ENCODE measurements at places on chromosomes 6 and 20.

- no peak for DNase-seq
Observed at GRCh38 chr20:50501972-50502745, 8.0 kb upstream of the PTPN1 start.

DNA sequence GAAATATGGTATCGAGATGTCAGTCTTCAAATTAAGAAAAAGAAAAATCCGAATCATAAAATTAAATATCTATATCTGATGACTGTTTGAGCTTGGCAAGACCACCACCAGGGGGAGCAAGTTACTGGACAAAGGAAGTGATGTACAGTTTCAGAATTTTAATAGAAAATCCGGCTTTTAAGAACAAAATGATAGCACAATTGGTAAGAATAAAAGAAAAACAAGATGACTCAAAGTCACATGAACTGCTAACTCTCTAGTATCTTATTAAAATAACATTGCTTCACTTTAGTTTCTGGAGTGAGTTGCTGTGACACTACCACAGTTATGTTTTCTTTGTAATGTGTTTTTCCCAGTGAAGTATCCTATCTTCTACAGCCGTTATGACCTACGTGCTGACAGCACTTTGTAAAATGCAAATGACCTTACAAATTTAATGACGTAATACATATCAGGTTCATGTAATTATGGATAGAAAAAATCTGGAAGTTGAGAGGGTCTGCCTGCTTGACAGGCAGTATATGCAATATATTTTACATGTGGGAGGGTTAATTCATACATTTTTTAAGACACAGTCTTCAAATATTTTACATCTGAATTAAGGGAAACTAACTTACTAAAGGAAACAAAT is 405.3 kb upstream of the HS3ST5 start:
- peak; percentile 25 for DNase-seq

- DNase-seq, result no peak
Observed at GRCh38 chr6:137702791-137703424, 164.2 kb upstream of the TNFAIP3 start.

DNA sequence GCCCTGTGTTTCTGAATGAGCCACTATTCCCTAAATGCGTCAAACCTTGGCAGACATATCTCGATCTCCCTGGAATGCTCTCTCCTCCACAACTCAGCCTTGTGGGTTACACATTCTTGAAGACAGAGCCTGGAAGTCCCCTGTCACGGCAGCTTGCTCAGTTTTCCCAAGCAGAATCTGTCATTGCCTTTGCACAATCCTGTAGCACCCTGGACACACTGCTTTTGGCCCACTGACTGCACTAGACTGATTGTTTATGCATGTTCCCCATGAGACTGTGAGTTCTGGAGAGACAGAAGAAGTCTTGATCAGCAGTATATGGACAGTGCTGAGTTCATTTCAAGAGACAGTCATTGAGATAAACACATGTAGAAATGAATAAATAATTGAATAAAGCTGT is 406.7 kb downstream of the CD83 start:
- DNase-seq, result no peak

DNA sequence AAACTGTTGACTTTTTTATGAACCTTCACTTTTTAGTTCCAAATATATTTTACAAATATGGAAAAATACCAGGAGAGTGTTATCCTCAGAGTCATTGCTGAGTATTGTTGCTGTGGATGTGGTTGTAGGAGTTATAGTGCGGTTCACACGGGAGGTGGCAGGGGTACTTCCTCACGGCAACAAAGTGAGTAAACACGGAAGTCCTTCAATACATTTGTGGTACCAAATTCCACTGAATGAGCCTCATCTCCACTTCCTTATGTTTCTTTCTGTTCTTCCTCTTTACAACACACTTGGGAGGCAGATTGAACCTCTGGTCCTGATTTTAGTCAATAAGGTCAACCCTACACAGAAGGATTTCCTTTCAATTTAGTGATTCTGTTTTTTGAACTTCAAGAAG is 371.8 kb downstream of the BTBD3 start:
- DNase-seq, result no peak

Measured in AML-193 (cell line).